NCI-H2029 treated with DMSO at 0.1 percent for 48 hours (cell line): ENCODE measurements at places on chromosomes 16 and 17.

- DNase-seq, result no peak
Measured at GRCh38 chr16:7366041-7366440, 33.4 kb downstream of the RBFOX1 start.

DNA sequence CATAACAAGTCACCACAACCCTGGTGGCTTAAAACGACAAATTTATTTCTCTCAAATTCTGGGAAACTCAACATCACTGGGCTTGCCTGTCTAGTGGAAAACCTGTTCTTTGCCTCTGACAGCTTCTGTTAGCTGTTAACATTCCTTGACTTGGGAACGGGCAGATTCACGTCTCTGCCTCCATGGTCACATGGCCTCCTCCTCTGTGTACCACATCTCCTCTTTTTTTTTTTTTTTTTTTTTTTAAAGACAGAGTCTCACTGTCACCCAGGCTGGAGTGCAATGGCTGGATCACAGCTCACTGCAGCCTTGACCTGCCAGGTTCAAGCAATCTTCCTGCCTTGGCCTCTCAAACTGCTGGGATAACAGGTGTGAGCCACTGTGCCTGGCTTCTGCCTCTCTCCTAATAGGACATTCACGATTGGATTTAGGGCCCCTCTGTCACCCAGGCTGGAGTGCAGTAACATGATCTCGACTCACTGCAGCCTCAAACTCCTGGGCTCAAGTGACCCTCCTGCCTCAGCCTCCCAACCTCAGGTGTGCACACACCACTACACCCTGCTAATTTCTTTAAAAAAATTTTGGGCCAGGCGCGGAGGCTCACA is 11.7 kb upstream of the LLGL1 start:
- no peak for DNase-seq

GRCh38 chr17:69761011-69761410 is 314.0 kb upstream of the KCNJ16 start:
- no peak for DNase-seq

- DNase-seq, result no peak
Measured at GRCh38 chr17:35167666-35168065, 20.0 kb downstream of the UNC45B start.

DNA sequence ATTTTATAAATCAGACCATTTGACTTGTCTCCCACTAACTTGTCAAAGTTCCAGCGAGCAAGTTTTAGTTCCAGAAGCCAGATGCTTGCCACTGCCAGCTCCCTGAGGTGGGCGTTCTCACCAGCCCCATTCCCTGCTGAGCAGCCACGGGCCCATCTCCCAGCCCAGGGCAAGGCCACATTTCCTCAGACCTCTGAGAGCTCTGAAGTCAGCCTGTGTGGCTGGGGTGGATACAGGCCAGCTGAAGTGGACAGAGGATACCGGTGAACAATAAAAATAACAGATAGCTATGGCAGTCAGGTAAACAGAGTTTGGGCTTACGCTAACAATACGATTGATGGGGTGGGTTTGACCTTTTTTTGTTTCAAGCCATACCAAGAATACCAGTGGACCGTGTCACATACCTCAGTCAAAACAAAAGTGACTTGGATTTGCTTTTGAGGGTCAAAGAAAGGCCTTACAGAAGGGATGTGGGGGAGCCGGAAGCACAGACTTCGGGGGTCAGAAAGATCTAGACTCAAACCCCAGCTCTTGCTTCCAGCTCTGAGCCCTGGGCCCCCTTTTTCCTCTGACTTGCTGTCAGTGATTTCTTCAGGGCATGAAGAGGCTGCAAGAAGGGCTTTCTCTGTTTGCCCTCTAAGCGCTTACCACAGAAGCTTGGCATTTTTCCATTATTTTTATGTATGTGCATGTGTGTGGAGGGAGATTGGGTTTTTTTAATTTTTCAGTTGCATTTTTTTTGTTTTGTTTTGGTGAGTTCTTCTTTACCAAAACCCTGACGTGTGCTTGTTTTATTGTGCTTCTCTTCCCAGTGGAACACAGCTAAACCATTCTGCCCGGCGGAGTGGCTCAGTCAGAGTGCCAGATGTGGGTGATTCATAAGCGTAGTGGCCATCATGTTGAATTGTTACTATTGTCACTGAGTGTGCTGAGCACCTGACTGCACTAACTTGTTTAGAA is 109.9 kb downstream of the GNAO1 start:
- DNase-seq, result no peak

- DNase-seq, result no peak
Measured at GRCh38 chr17:61251939-61252865, 147.4 kb upstream of the TBX2 start.

GRCh38 chr17:8159032-8159400 is 3.7 kb downstream of the VAMP2 start:
- DNase-seq, result no peak

- peak; percentile 32 for DNase-seq
Measured at GRCh38 chr17:57453841-57454425, 197.6 kb downstream of the MSI2 start.

- DNase-seq, result no peak
Measured at GRCh38 chr17:70564006-70564620, 394.8 kb downstream of the KCNJ2 start.

DNA sequence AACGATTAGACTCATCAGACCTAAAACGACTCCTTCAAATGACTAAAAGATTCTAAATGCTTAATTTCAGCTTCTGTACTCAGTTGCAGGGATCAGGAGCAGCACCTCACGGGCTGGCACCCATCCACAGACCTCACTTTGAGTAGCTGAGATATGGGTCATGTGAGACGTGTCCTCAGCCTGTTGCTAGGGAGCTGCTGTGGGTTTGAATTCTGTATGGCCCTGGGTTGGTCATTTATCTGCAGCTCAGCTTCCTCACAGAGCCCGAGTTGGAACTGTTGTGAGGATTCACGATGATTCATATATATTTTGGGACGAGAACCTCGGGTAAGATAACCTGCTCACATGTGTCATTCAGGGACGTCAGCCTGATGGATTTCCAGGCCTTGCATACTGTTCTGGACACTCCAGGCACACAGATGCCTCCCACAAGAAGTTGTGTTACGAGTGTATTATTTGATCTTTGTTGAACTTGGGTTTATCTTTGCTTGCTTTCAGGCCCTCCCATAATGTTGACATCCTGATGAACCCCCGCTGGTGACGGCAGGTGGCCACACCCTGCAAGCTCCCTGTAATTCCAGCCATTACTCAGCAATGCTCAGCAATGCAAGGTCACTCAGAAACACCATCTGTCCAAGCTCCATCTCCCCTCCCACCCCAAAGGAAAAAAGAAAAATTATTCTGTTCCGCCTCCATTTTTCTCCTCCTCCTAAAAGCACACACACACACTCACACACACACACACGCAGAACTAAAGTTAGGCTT is 137.6 kb downstream of the RBFOX3 start:
- no peak for DNase-seq

- no peak for DNase-seq
Measured at GRCh38 chr16:85258629-85259028, 146.4 kb upstream of the CIBAR2 start.

DNA sequence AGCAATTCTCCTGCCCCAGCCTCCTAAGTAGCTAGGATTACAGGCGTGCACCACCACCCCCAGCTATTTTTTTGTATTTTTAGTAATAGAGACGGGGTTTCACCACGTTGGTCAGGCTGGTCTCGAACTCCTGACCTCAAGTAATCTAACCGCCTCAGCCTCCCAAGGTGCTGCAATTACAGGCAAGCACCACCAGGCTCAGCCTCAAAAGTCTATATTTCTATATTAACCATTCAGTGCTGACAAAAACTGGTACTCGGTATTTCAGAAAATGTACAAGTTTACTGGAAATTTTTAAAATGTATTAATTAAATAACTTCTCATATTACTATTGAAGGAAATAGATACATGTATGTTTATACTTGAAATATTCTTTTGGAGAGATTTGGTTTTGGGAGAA is 1.4 kb upstream of the HEXD start:
- DNase-seq, result no peak

GRCh38 chr17:74163271-74163821 is 40.1 kb upstream of the RPL38 start:
- no peak for DNase-seq

- DNase-seq, result no peak
Measured at GRCh38 chr17:79186406-79186805, 111.8 kb downstream of the ENGASE start.
